ENCODE measurements at places on chromosomes 4 and X.

GRCh38 chrX:24464498-24464835 is 619 bp upstream of the PDK3 start:
- no peak for DNase-seq

GRCh38 chr4:3047464-3048286 is 26.7 kb downstream of the HTT-AS start:
- peak; percentile 91 for DNase-seq

DNA sequence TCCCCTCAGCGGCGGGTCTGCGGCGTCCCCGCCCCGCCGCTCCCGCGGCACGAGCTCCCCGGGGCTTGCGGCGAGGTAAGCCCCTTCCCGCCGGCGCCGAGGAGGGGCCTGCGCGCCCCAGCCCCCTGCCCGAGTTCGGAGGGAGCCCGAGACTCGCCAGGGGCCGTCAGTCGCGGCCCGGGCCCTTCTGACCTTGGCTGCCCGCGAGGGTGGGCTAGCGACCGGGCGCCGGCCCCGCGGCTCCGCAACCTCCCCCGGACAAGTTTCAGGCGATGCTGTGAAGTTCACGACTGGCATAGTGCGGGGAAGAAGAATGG is 554 bp downstream of the CDKL5 start:
- DNase-seq, result no peak

- peak; percentile 34 for DNase-seq
Measured at GRCh38 chrX:48493890-48494364, 14.9 kb upstream of the PORCN start.

- DNase-seq, result no peak
Measured at GRCh38 chr4:8218371-8219031, 19.4 kb downstream of the SH3TC1 start.

- DNase-seq, result no peak
Measured at GRCh38 chrX:32183066-32183465, 1028.3 kb downstream of the DMD start.

DNA sequence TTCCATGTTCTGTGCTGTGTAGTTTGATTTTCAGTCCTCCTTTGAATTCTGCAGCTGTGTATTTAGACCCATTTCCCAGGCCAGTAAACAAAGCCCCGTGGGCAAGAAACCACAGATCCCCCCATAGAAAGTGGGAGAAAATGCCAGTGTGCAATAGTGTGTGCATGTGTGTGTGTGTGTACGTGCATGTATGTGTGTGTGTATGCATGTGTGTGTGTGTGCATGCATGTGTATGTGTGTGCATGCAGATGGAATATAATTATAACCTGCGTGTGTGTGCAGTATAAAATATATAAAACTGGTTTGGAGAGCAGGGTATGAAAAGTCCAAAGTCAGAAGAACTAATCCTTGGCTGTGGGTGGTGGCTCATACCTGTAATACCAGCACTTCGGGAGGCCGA is 5.2 kb upstream of the CD99 start:
- no peak for DNase-seq

Data from activated naive CD4-positive, alpha-beta T cell treated with anti-CD3 and anti-CD28 coated beads, Interleukin-2, amount 10 ng/mL, durations not matched to agents 7 days and 5 days (primary cell).